ENCODE measurements at places on chromosomes 12 and 14.

DNA sequence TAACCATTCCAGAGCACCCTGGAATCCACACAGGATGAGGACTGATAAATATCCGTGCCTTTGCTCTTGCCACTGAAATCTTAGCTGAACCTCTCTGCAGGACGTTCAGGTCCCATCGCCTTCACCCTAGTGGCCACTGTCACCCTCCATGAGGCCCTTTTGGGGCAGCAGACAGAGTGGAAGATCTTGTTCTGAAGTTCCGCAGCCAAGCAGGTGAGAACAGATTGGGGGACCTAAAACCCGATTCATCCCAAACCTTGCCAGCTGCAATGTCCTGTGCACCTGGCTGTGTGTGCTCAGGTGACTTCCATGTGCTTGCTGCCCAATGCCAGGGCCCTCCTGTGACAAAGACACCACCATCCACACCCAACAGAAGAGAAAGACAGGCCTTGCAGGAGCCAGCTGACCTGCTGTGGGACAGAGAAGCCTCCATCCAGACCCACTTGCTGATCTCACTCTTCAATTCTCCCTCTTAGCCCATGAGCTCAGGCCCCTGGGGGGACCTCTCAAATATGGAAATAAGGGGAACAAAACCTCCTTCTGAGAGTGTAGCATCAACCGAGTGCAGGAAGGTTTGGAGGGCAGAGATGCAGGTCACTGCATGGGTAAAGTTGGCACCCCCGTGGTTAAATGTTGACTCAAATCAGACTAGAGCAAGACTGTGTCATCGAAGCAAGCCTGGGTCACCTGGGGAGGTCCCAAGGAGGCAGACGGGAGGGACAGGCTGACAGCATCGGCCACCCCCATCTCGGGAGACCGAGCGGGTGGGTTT is 308.7 kb upstream of the DIO3 start:
- no peak for DNase-seq

- no peak for DNase-seq
Measured at GRCh38 chr14:33110737-33111443, 172.2 kb downstream of the NPAS3 start.

DNA sequence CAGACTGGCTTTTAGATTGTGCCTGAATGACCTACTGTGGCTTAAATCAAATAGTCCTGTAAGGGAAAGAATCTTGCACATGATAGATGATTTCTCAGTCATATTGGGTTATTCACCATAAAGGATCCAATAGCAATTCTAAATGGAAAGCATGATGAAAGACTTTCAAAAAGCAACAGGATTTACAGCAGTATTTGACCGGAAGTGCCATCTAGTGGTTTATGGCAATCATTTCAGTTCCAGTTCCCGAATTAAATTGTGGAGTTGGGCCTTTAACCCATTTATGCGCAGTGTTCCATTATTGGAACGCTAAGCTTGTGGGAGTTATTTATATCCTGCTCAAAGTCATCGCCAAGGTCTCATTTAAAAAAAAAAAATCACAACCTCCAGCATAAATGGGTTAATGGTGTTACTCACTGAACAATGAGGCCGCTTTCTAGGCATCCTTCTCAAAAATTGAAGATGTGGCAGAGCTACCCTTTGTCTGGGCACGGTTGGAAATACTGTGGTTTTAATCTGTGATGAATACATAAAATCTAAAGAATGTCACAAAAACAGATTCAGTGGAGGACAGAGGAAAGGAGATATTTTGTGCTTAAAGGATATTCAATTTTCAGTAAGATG is 60.8 kb upstream of the REP15 start:
- no peak for DNase-seq

GRCh38 chr12:95837240-95838038 is 21.3 kb upstream of the SNRPF start:
- DNase-seq = no peak

Data from thyroid gland (tissue), 4 donors.